ENCODE measurements at places on chromosomes 5 and 9.

DNA sequence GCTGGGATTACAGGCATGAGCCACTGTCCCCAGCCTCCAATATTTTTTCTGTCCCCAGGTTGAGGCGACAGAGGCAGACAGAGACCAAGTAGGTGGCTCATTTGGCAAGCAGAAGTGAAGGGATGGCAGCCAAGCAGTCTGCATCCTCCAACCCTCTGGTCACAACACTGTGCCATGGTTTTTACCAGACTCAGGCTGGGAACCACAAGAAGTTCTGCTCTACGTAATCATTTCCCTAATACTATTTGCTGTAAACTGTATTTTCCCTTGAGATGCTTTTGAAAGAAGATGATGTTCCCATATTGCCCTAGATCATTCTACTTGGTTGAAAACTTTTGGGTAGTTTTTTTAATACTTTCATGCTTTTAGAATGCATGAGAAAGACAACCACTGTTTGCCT lies 40.5 kb downstream of the PTTG1 start:
- no peak for DNase-seq

DNA sequence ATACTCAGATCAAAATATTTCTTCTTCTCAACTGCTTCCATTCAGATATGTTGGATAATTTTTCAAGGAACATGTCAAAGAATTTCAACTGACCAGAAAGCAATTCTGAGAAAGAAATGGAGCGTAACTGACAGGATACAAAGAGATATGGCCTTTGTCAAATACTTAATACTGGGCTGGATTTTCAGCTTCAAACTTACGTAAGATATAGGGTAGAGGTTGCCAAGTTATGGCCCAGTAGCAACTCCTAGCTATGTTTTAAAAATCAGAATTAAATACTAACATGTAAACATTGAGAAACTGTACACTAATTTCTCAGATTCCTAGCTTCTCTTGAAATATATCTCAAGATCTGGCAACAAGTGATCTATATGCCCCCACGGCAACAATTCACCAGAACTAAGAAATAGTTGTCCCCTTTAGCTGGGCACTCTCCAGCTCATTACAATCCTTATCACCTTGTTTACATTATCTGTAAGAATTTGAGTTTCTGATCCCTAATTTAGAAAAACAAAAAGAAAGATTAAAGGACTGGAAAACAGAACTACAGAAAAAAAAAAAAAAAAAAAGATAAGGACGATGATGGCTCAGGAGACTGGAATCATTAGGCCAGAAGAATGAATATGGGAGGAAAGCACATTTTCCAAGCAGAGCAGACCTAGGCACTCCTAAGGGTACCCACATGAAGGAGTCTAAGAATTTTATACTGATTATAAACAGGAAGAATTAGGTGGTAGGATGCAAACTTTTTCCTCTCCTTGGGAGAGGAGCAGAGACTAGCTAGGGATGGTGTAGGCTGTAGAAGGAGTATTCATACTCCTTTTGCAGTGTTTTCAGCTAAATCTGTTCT lies 23.0 kb downstream of the INIP start:
- DNase-seq, result no peak

DNA sequence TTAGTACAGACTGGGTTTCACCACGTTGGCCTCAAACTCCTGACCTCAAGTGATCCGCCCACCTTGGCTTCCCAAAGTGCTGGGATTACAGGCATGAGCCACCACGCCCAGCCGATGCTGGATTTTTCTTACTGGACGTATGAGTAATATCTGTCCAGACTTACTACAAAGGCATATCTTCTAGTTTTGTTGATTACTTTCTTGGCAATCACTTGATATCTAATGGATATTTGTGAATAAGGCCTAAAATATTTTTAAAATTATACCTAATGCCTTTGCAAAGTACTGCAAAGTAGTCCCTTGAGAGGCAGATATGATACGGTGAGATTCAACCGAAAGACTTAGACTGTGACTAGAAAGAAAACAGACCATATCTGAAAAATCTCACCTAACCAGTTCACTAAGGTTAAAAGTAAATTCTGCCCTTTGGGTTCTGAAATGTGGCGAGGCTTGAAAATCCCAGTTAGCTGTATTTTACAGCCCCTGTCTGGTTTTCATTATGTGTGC lies 152.1 kb downstream of the GNAQ start:
- DNase-seq, result no peak

DNA sequence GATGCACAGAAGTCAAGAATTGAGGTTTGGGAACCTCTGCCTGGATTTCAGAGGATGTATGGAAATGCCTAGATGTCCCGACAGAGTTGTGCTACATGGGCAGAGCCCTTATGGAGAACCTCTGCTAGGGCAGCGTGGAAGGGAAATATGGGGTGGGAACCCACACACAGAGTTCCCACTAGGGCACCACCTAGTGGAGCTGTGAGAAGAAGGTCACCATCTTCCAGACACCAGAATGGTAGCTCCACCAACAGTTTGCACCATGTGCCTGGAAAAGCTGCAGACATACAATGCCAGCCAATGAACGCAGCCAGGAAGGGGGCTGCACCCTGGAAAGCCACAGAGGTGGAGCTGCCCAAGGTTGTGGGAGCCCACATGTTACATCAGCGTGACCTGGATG lies 104.5 kb downstream of the STK32A start:
- no peak for DNase-seq

DNA sequence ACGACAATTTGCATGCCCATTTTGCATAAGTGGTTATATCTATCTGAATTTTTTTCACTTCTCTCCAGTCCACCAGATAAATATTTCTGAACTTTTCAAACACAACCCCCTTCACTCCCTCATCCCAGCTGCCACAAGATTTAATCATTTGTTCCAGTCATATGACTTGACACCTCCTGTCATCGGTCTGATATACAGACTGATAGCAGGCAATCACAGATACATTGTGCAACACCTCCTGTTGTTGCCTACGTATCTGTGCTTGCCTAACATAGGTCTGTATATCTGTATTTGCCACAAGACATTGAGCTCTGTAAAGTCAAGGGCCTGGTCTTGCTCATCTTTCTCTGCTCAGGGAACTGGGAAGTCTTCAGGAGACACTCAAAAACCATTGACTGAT lies 65.6 kb downstream of the GNA14 start:
- no peak for DNase-seq

GRCh38 chr5:43007911-43008362 lies 32.2 kb downstream of the ANXA2R start:
- peak; percentile 74 for DNase-seq

DNA sequence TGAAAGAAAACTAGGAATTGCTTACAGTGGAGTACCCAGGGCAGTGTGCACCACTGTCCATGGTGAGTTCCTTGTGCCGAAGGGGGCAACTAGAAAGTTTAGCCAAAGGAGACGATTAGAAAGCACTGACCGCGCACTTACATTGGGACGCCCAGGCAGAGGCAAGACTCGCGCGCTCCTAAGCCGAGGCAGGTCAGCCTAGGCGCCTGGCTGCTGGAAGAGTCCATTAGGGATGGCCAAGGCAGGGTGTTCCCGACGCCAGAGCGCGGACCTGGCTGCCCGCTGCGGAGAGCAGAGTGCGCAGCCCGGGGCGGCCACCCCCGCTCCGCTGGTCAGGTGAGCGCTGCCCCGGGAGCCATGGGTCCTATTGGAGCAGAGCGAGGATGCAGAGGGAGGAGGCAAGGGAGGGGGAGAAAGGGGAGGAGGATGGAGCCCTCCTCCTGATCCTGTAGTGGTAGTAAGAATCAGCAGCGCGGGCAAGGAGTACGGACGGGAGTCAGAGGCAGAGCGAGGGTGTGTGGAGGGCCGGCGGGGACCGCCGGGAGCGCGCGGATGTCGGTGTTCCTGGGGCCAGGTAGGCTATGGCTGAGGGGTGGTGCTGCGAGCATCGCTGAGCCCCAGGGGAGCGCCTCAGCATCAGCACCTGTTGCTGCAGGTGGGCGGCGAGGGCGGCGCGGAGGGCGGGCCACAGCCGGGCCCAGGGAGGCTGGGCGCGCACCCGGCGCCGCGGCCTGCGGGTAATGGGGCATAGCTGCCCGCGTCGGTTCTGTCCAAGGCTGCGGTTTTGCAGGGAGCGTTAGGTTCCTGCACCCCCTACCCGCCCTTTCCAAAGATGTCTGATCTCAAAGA lies at the start of gene ADGRV1:
TSS of gene ADGRV1 (plus strand) at position 454 of the 849 bp plus-strand sequence. CDS start at position 553, 99 bp downstream.
- DNase-seq, result no peak
